ENCODE measurements at places on chromosomes 11 and 22.

DNA sequence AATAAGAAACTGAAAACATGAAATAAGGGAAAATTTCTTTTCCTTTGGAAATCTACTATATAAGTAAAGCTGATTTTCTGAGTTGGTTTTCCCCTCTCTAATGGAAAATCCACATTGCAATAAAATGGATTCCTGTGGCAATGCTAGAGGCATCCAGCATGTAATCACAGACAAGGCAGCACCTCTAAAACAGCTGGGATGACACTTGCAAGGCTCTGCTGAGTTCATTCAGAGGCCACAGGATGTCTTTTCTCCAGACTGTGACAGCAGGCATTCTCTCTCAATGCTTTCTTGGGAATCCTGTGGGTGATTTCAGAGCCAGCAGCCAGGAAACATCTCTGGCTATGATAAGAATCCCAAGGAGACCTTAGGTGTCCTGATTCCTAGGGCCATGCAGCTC is 201.3 kb upstream of the BLID start:
- DNase-seq: no peak

- DNase-seq: no peak
Observed at GRCh38 chr11:13238879-13239514, 38.6 kb upstream of the BMAL1 start.

GRCh38 chr11:130118636-130119387 is 40.8 kb upstream of the ST14 start:
- no peak for DNase-seq

GRCh38 chr22:43561415-43562178 is 149.8 kb downstream of the MPPED1 start:
- DNase-seq: no peak

- no peak for DNase-seq
Observed at GRCh38 chr11:104275992-104276391, 112.0 kb upstream of the PDGFD start.

DNA sequence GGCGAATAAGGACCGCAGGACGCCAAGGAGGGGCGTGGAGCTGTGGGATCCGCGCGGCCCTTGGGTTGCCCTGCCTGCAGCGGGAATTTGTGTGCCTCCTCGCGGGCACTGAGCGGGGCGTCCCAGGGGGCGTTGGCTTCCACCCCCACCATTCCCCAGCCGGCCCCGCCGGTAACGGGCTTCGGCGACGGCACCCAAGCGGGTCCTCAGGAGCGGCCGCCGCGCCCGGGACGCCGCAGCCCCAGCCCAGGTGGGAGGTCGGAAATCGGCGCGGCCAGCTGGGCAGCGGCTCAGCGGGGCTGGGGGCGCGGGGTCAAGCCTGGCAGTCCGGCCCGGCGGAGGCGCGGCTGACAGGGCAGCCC is 320 bp downstream of the CLTCL1 start:
- DNase-seq: no peak

DNA sequence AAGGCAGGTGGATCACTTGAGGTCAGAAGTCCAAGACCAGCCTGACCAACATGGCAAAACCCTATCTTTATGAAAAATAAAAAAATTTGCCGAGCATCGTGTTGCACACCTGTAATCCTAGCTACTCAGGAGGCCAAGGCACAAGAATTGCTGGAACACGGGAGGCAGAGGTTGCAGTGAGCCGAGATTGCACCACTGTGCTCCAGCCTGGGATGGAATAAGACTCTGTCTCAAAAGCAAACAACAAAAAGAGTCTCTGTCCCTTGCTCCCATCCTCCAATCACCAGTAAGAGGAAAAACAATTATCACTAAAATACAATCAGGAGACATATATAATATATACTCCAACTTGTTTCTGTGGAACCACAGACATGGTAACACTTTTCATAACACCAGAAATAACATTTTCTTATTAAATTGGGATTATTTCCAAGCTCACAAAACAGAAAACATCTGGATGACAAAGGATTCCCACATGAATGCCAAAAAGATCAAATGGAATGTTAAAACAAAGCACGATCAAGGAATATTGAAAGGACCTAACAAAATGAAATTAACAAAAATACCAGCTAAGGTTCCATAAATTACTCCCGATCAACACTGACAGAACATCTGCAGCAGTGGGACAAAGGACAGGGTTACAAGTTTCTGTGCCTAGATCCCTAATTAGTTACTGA is 15.2 kb downstream of the FCHSD2 start:
- no peak for DNase-seq

GRCh38 chr11:121715405-121715804 is 262.6 kb upstream of the SORL1-AS1 start:
- no peak for DNase-seq

GRCh38 chr11:122038543-122038942 is 77.5 kb downstream of the BLID start:
- peak; percentile 90 for DNase-seq

DNA sequence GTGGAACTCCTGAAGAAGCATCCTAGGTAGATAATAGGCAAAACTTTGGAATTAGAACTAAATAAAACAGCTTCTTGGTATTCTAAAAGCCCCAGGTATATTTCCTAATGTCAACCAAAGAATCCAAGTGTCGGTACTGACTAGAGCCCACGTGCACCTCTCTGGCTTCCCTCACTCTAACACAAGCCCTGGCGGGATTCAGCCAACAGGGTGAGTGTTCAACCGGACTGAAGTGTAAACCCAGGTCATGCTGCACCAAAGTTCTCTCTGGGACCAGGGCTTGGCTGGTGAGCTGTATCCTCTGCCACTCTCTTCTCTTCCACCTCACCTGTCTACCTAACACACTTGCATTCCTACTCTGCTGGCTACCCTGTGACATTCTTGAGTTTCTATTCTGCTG is 40.1 kb downstream of the USP28 start:
- no peak for DNase-seq
